GM04503 (cell line): ENCODE measurements at places on chromosomes 13 and 19.

DNA sequence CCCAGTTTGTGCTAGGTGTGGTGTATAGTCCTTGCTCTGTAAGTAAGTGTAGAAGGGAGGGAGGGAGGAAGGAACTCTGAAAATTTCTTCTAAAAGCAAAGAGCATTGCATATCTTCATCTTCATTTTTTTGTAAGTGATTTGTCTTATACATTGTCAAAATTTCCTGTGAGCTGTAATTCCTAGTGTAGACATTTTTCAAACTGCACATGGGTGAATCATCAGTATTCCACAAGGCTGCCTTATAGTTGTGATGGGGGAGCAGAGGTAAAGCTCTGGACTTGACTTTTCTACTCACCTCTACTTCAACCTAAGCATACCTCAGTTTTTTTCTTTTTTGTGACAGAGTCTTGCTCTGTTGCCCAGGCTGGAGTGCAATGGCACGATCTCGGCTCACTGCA lies 86.9 kb downstream of the CDK8 start:
- no peak for DNase-seq

DNA sequence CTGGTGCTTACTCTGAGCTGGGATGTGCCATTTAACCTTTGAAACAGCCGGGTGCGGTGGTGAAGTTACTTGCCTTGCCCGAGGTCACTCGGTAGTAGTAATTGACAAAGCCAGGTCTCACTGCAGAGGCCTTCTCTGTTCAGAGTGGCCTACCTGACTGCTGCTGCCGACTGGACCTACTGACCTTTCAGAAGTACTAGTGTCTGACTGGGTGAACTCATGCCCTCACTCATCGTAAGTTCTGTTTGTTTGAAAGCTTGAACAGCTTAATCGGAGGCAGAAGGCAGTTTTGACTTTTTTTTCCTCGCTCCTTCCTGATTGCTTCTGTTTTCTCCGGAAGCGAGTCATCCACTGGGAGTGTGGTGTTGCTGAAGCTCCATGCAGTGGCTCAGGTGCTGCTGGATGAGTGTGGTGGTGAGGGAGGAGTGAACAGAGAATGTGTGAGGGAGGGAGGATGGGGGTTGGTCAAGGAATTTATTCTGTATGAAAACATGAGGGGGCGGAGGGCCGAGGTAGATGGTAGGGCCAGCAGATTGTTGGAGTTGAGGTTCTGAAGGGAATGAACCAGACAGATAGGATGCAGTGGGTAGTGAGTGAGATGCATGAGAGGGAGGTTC lies 2.7 kb downstream of the SPINT2 start:
- DNase-seq = no peak

GRCh38 chr13:36133950-36134626 lies 2.9 kb upstream of the DCLK1 start:
- no peak for DNase-seq

DNA sequence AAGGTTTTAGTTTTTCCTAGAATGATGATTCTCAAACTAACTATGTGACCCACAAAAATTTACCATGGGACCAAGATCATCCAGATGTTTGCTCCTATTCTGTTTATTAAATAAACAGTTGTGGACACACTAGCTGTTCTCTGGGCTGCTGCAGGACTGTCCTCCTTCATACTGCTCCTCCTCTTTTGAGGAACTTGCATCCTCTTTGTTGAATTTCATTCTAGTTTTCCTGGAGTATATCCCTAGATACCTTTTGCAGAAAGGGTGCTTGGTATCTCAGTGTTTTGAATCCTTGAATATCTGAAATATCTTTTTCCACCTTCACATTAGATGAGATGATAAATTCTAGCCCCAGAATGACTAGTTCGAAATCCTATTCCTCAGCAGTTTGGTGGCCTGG lies 24.1 kb downstream of the VASP start:
- no peak for DNase-seq

DNA sequence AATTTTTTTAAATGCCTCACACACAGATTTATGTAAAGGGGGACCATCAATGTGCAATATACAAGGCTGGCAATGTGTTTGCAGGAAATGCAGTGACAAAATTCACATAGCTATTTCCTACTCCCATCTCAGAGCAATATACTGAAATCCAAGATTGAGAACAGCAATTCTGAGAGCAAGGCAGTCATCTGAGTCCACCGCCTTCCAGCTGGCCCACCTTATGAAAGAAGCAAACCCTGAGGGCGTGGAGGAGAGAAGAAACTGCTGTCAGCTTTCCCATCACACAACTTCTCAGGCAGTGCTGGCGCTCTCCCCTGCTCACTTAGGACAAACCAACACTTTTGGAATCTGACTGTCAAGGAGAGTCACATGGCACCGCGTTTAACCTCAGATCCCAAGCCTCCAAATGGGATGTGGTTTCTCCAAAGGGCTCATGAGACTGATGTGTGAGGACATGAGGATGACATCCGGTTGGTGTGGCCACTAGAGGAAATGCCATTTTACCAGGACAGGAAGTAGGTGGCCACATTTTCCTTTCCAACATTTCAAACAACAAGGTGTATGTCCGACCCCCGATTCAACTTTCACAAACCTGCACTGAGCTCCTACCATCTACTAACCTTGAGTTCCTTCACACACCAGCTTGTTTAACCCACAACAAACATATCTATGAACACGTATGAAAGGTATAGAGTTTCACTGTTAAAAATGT lies 3.7 kb upstream of the DOCK9 start:
- no peak for DNase-seq

GRCh38 chr13:71879129-71879535 lies 12.1 kb upstream of the DACH1 start:
- no peak for DNase-seq

- DNase-seq = no peak
These were observed 116.0 kb upstream of the RNF113B start for GRCh38 chr13:98293103-98293502.

DNA sequence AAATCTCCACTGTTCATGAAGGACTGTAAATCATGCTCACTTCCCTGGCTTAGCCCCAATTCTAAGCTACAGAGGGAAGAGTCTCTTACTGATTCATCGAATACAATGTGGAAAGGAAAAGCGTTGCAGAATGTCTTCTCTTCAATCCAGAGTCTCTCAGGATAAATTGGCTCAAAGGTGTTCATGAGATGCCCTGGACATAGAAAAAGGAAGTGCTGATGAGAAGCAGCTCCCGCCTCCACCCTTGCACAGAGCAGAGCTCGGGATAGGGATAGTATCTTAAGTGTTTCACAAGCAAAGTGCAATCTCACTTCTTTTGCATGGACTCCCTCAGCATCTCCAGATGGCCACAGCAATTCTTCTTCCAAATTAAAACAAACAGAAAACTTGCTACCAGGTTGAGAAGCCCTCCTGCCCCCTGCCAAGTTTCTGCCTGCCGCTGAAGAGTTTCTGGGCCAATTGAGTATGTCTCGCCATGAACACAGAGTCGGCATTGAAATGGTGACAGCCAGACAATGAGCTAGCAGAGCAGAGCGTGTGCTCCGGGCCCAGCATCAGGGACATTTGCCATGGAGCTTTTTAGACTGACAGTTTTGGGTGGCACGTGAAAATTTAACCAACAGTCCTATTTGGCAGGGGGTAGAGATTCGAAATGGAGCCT lies 85.7 kb downstream of the C13orf42 start:
- no peak for DNase-seq
